ENCODE measurements at places on chromosomes 2 and 18. TPM values are rescaled to one million over a fixed set of nuclear protein-coding genes. Genes with fewer than 3 reads are reported as not detected.

- no peak for ATAC-seq
Observed at GRCh38 chr2:237532160-237532559, 34.2 kb upstream of the PRLH start.

DNA sequence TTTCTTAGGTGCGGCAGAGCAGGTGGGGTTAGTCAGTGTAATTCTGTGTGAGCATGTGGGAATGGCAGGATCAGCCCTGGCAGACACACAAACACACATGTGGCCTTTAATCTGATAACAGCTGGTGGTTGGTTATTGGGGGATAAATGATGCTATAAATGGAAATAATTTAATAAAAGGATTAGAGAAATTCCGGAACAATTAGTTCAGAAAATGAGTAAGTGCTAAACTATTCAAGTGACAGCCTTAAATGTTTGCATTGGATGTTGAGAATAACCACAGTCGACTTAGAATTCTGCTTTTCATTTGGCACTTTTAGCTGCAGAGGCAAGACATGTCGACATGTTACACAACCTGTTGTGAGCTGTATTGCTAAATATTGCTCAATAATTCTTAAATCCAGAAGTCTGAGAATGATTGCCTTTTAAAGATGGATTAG, 7.2 kb downstream of the SMYD1 start:
- peak; percentile 48 for ATAC-seq

DNA sequence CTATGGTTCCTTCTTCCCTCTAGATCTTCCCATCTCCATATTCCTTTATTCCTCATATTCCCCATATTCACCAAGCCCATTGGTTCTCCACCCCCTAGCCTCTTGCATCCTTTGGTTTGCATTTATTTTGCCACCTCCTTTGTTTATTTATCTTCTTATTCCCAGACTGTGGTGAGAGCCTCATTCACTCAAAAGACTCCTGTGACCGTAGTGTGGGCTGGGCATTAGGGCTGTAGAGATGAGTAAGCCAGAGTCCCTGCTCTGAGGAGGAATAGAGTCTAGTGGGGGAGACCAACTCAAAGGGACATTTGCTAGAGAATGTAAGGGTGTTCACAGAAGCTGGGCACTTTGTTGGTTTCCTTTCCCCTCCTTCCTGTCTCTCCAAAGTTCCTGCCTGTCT, 8.3 kb downstream of the ATG16L1 start:
- ATAC-seq: no peak

GRCh38 chr2:63882395-63883105, 40.9 kb downstream of the UGP2 start:
- ATAC-seq: no peak

The AAMP gene
- 107 TPM for total RNA-seq

The NXPH2 gene
- total RNA-seq: not detected

The DHRS9 gene
- total RNA-seq: 0.15 TPM
